Stimulated activated CD4-positive, alpha-beta T cell treated with anti-CD3 and anti-CD28 coated beads, TNF-alpha, amount 100 ng/mL, for 24 hours (primary cell): ENCODE measurements at places on chromosomes 4 and X.

DNA sequence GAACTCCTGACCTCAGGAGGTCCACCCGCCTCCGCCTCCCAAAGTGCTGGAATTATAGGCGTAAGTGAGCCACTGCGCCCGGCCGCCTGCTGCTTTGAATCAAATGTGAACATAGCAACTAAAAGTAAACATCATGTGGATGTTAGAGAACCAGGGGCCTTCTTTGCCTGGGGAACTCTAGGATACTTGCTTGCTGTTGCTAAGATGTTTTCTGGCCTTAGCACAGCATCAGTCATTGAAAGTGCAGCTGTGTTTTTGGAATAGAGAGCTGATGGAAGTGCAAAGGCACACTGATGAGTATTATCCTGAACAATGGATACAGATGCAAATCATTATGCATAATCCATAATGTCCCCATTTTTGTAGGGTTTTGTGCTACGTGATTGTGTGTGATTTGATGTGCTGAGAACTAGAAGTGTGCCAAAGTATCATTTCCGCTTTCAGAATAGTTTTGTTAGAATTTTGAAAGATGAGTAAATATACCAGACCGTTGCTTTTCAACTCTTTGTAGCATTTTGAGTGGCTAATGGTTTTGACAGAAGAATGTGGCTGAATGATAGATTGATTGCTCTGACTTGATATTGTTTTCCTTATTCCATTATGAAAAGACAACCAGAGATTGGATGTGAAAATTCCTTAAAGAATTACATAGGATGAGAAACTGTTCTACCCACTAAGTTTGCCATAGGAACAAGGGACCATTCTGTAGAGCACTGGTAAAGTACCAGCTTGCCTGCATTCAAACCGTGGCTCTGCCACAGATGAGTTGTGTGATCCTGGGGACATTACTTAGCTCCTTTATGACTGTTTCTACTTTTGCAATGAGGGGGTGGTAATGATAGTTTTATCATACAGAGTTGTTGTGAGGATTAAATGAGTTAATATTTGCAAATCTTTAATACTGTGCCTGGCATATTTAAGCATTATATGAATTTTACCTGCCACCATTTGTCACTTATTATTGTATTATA lies 74.7 kb downstream of the REPS2 start:
- no peak for DNase-seq

DNA sequence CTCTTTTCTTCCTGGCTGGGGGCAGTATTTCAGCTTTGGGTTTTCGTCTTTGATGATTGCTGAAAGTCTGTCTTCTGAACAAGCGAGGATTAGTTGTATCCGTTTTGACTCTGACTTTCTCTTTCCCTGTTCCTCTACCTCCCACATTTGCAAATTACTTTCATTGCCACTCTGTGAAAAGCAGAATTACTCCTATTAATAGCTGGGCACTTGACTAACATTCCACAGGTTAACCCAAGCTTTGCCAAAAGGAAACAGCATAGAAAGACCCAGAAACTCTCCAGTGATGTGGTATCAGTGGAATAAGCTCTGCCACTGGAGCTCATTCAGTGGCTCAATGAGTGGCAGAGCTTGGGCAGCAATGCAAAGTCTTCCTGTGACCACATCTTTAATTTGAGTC lies 238.9 kb downstream of the PALLD start:
- no peak for DNase-seq

DNA sequence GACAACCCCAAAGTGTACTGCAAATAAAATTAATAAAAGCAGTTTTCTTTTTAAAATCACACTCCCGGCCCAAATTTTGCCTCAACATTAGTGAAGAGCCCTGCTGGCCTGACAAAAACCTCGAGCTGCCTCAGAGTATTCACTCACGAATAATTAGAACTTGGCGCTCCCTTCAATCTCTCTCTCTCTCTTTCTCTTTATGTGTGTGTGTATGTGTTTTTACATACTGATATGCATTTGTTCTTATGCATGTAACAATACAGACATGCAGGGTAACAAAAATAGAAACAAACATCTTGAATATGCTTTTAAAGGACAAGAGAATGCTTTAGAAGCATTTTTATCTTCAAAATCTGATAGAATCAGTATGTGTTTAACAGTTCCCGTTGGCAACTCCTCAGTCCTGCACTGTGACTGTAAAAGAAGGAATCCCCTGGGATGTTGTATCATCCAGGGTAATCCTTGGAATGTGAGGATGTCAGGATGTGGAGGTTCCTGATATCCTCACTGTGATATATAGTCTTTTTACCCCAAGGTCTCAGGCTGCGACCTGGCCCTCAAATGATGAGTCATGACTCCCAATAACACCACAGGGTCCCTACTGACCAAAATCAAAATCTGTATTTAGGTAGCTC lies 53.0 kb downstream of the PTCHD1 start:
- no peak for DNase-seq

DNA sequence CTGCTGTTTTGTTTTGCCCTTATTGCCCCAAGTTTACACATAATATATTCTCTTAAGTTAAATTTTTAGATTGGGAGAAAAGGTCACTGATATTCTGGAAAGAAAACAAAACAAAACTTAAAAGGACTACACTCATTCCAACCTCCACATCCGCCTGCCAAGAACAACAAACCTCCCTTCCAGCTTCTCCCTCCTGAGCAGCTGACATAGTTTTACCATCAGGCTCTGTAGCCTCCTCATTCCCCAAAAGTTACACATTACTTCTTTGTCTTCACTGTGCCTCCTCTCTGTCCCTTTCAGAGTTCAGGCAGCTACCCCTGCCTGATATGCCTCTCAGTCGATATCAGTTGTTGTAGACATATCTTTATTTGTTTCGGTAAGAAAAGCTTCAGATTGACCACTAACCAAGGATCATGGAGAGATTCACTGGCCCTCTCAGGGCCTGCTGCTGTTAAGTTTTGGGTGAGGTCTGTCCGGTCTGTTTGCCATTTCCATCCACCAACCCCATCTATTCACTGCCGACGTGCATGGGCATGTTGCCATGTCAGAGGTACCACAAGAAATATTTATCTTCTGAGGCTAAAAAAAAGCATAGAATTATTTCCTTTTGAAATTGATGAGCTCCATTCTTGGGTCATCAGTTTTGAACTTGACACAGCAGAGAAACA lies 164.1 kb downstream of the GASK1B start:
- no peak for DNase-seq

GRCh38 chr4:74400395-74400794 lies 35.5 kb downstream of the EREG start:
- no peak for DNase-seq

DNA sequence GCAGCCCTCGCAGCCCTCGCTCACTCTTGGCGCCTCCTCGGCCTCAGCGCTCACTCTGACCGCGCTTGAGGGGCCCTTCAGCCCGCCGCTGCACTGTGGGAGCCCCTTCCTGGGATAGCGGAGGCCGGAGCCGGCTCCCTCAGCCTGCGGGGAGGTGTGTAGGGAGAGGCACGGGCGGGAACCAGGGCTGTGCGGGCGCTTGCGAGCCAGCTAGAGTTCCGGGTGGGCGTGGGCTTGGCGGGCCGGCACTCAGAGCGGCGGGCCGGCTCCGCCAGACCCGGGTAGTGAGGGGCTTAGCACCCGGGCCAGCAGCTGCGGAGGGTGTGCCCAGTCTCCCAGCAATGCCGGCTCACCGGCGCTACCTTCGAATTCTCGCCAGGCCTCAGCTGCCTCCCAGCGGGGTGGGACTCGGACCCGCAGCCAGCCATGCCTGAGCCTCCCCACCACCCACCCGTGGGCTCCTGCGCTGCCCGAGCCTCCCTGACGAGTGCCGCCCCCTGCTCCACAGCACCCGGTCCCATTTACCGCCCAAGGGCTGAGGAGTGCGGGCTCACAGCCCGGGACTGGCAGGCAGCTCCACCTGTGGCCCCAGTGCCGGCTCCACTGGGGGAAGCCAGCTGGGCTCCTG lies 1.4 kb upstream of the AADAT start:
- no peak for DNase-seq

DNA sequence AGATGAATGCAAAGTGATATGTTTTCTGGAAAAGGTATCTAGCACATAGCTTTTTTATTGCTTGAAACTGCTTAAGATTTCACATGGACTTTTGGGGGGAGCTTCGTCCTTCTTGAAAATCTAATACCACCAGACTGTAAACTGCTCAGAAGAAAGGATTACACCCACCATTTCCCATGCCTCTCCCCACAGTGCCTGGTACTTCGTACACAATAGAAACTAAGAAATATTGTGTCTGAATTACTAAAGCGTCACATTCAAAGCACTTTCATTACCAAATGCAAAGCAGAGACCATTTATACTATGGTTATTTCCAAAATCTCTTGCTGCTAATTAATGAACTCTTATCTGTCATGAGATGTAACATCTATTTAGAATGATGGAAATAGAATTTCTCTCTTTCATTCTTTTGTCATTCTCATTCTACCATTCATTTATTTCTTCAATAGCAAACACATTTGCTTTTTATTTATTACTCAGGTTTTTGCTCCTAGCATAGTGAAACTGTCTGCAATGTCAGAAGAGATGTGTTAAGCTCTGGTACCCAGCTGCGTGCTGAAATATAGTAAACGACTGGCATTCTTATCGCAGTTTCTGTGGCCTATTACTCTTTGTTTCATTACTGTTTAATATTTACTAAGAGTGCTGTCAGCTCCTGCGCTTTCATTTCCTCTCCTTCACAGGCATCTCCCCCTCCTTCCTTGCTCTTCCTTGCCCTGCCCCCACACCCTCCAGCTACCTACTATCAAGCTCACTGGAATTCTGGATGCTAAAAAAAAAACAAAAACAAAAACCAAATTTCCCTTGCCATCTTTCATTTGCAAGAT lies 51.4 kb upstream of the RAPGEF2 start:
- no peak for DNase-seq

- no peak for DNase-seq
These were observed 193.7 kb downstream of the RASL11B start for GRCh38 chr4:53055716-53056403.

- no peak for DNase-seq
These were observed 271.4 kb downstream of the SPRY1 start for GRCh38 chr4:123667991-123668390.

DNA sequence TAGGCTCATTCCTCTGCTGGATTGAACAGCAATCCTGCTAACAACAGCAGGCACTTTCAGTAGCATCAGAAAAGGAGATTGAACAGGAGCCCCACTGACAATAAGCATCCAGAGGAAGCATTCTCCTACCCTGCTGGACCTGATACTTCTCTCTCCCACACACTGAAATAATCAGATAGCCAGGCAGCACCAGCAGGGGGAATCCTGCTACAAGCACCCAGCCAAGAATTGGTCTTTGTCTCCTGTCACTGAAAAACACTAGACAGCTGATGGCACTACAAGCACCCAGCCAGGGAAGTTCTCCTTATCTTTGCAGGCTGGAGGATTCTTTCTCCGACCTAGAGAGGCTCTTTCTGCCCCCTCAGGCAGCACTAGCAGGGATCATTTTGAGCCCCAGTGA lies 444.3 kb upstream of the GRIA3 start:
- no peak for DNase-seq

- DNase-seq: peak; percentile 13
These were observed 840 bp upstream of the RPL34 start for GRCh38 chr4:108619372-108620100.

GRCh38 chrX:137926090-137926489 lies 360.2 kb downstream of the ZIC3 start:
- no peak for DNase-seq

DNA sequence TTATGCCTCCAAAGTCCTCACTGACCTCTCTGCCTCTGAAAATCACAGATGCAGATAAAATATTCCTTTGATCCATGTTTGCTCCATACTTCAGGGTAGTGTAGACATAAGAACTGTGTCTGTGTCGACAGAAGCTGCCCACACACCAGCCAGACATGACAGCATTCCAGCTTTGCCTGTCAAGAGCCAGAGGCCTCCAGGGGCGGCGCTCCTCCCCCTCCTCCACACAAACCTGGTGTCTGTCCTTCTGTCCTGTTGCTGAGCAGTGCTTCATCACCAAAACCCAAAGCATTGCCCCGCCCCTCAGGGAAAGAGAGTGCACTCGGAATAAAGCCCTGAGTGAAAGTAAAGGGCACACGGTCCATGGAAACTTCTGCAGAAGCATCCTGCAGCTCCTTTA lies 379.4 kb downstream of the FBXW7 start:
- no peak for DNase-seq

GRCh38 chrX:13015536-13016236 lies 28.7 kb downstream of the FAM9C start:
- DNase-seq: no peak

GRCh38 chr4:26183017-26183416 lies 137.8 kb upstream of the RBPJ start:
- no peak for DNase-seq

- no peak for DNase-seq
These were observed 476.5 kb downstream of the PDGFC start for GRCh38 chr4:156495091-156495490.

DNA sequence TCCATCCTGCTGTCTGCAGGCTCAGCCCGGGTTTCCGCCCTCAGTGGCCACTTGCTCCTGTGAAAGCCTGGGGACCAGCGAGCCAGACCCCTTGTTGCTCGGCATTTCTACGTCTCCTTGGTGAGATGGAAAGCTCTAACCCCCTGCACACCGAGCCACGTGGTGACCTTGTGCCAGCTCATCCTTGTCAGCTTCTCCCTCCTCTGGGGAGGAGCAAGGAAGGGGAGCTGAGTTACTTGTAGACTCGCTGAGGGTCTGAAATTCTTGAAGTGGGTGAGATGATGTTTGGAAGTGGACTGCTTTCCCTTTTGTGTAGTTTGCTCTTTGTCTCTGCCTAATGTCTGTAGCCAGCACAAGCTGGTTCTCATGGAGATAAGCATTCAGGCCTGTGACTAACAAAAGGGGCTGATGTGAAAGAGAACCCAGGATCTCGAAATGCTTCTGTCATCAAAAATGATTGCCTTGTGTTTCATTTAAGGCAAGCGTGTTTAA lies 29.3 kb downstream of the RGS12 start:
- no peak for DNase-seq

- DNase-seq: no peak
These were observed 23.1 kb downstream of the DMD start for GRCh38 chrX:33188286-33188685.

GRCh38 chr4:58048491-58048890 lies 938.3 kb upstream of the IGFBP7 start:
- DNase-seq: no peak

DNA sequence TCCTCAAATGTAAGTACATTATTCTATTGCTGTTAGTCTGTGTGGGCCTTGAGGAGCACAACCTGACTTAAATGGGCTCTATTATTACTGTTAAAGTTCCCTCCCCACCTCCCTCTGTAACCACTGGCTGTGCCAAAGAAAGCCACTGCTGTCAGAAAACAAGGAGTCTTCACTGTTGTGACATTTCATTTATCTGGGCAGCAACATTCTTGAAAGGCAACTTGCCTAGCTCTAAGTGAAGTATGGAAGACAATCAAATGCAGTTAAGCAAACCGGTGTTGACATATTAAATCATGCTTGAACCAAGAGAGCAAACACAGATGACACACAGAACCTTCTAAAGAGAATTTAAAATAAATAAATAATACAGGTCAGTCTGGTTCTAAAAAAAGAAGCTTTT lies 81.0 kb downstream of the EPHA5 start:
- no peak for DNase-seq
